Mesenteric fat pad (tissue), 1 donor: ENCODE measurements at places on chromosomes 12 and 14.

- no peak for DNase-seq
Observed at GRCh38 chr14:30431552-30431951, 127.4 kb upstream of the G2E3 start.

DNA sequence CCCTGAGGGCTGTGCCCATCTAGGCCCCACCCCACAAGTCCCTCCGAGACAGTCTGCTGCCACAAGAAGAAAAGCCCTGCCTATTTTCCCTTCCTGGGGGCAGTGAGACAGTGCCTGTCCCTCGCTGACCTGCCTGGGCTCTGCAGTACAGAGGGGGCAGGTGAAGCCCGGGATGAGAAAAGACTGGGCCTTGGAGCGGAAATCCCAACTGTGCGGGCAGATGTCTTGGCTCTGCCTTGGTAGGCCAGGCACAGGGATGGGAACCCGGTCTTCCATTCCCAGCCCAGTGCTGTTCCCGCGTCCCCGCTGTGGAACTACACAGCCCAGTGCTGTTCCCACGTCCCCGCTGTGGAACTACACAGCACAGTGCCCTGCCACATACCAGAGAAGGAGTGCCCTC lies 12.8 kb upstream of the NXPH4 start:
- DNase-seq, result no peak

- DNase-seq, result no peak
Observed at GRCh38 chr12:124517260-124518050, 50.0 kb downstream of the NCOR2 start.

DNA sequence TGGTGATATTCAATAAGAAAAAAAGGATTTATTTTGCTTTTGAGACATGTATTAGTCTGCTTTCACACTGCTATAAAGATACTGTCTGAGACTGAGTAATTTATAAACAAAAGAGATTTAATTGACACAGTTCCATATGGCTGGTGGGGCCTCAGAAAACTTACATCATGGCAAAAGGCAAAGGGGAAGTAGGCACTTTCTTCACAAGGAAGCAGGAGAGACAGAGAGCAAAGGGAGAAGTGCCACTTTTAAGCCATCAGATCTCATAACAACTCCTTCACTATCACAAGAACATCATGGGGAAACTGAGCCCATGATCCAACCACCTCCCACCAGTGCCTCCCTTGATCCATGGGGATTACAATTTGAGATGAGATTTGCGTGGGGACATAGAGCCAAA lies 43.9 kb downstream of the BHLHE41 start:
- no peak for DNase-seq

GRCh38 chr12:53219292-53219955 lies 12.4 kb upstream of the ITGB7 start:
- DNase-seq, result no peak

GRCh38 chr12:51383269-51383905 lies 7.8 kb downstream of the GALNT6 start:
- DNase-seq, result no peak

- no peak for DNase-seq
Observed at GRCh38 chr14:61150851-61151250, 130.3 kb downstream of the TMEM30B start.

- no peak for DNase-seq
Observed at GRCh38 chr14:103346286-103346685, 12.2 kb downstream of the EIF5 start.

DNA sequence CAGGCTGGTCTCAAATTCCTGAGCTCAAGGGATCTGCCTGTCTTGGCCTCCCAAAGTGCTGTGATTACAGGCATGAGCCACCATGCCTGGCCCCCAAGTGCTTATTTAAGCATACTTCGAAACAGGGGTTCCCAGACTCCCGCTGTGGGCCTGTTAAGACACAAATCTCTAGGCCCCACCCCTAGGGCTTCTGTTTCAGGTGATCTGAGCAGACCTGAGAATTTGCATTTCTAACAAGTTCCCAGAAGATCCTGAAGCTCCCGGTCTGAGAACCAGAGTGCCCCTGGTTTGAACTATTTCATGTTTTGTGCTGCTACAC lies 25.0 kb downstream of the GCH1 start:
- no peak for DNase-seq

DNA sequence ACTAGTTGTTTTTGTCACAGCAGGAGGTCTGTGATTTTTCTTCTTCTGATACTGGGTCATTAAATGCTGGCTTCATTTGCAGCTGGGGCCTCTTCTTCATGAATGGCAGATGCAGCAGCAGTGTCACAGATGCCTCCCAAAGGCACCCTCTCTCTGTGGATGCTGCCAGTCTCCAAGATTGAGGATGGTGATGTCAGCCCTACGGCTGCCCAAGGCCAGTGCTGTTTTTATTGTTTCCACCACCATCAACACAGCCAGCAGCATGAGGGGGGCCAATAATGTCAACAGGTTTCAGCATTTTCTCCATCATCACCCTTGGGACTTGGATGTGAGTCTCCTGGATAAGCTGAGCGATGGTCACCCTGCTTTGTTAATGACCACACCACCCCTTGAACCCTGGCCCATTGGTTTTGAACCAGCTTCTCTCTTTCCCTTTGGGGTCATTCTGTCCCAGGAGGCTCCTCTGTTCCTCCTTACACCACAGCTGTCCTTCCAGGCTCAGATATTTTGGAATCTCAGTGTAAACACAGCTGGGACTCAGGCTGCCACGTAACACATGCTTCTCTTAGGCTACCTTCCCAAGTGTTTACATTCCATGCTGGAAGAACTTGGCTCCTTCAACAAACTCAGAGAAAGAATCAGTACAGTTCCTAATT lies 151.7 kb upstream of the DDHD1 start:
- DNase-seq, result no peak

GRCh38 chr12:107404981-107405380 lies 280.6 kb upstream of the PWP1 start:
- DNase-seq, result no peak

- no peak for DNase-seq
Observed at GRCh38 chr12:3200814-3201233, 123.6 kb downstream of the TSPAN9 start.

- no peak for DNase-seq
Observed at GRCh38 chr12:56082382-56082781, 2.4 kb downstream of the ERBB3 start.

DNA sequence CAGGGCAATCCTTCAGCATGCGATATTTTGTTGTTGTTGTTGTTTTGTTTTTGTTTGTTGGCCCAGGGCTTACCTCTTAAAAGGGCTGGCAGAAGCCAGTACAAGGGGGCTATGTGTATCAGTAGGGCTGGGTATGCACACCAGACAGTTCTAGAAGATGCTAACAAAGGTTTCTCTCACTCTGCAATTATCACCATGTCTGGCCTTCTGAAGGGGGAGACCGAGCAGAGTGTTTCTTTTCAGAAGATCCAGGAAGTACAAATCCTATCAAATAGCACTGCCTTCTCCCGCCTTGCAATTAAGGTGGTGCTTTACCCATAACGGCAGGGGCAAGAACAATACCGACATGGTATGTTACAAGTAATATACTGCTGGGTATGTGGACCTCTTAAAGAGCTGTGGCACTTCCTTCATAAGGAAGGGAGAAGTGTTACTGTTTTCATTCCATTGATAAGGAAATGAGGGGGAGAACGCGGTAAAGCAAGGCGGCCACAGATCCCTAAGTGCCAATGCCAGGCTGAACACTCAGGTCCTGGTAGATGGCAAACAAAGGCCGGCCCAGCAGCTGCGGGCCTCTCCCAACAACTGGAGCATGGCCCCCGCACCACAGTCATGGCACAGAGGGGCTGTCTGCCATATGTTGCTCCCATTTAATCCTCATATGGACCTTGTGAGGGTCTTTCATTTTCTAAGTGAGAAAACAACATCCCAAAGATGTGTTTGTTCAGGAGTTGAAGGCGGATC lies 19.2 kb upstream of the CACNA2D4 start:
- DNase-seq, result peak; percentile 72
